ENCODE measurements at places on chromosomes 12 and 14.

DNA sequence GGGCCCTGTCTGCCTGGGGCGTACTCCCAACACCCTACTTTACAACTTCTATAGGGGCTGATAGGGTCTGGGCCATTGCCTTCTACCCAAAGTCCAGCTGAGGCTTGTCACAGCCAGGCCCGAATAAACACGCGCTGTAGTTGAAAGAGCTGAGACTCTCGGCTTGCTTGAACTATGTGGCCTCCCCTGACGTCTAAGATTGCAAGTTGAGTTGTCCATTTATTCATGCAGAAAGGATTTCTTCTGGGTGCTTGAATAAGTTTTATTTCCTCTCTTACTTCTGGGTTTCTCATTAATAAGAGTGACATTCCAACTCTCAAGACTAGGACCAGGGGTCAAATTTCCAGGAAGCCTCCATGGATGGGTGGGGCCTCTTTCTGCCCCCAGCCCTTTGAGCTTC lies 74.4 kb upstream of the VRK1 start:
- no peak for DNase-seq

DNA sequence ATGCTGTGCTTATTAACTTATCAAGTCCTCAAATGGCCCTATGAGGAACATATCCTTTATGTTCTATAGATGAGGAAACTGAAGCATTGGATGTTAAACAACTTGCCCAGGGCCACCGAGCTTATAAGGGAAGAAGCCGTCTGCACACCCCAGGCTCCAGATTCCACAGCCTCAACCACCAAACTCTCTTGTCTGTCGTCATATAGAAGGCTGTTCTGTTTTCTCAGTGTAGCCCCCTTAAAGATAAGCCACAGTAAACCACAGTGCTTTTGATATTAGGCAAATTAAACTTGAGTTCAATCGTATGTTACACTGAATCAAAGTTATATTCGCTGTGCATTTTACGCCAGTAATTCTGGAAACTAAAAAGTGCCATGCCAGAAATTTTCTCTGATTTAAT lies 116.7 kb downstream of the PRKCH start:
- no peak for DNase-seq

- no peak for DNase-seq
Measured at GRCh38 chr14:100370003-100370402, 46.9 kb downstream of the SLC25A47 start.

- no peak for DNase-seq
Measured at GRCh38 chr12:1576410-1577241, 17.8 kb downstream of the FBXL14 start.

DNA sequence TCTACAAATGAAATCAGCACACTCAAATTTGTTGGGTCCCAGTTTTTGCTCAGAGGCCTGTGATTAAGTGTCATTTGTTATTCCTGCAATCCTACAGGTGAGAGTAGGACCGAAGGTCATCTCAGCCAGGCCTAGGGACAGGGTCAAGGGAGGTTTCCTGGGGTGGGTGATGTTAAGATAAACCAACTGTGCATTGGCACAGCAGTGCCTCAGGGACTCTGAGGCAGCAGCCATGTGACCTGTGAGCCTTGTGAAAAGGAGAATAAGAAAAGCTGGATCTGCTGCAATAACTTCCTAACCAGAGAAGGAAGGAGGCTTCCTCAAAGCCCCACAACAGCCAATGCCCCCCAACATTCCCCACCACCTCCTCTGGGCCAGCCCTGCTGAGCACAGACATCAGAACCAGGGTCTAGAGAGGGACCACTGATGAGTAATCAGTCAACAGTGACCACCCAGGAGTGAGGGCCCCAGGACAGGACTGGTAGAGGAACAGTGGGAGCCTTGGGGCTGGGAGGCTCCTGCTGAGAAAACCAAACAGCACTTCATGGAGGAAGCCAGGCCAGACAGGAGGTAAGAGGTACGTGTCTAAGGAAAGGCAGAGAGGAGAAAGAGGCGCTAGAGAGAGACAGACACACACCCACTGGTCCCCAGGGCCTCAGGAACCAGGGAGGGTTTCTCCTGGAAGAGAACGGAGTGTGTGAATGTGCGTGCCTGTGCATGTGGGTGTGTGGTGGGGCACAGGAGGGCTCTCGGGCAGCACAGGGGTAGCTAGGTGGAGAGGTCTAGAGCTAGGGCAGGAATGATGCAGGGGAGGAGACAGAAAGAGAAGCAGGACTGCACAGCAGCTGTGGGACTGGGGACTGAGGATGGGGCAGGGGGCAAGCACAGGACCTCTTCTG lies 82.4 kb downstream of the ITPK1 start:
- no peak for DNase-seq

DNA sequence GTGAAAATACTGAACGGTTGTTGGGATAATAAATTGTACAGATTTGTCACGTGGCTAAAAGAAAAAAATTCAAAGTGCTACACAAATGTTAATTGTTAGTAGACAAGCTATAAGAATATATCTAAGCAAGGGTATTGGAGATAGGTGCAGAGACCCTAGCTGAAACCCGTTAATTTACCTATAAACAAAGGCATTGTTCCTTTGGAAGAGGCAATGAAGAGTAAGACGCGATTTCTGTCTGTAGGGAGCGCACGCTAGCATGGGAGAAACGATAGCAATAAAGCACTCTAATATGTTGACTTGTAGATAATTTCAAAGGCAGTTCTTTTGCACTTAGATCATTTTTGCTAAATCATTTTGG lies 565 bp downstream of the CCDC77 start:
- no peak for DNase-seq

DNA sequence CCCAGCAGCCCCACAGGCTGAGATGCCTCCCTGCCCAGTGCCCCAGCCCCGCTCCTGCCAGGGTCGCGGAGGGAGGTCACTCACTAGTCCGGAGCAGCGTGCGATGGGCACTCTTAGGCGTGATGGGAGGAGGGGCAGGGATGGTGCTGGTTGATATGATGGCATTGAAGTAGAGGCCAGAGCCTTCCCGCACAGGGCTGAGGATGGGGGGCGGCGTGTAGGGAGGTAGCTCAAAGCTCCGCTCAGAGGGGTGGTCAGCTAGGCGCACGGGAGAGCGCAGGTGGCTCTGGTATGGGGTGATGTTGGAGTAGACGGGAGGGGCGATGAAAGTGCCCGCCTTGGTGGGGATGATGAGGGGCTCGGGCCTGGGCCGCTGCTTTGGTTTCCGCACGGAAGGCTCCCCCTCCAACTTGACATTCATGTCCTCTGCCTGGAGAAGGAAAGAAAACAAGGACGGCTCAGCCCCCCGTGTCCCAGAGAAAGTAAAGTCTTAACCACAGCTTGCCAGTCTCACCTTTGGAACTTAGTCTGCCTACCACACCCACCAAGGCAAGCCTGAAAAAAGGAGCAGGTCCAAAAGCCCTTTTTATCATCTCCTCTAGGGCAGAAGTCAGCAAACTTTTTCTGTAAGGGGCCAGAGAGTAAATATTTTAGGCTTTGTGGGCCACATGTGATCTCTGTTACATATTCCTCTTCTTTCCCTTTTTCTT lies 15.5 kb upstream of the PNMA1 start:
- DNase-seq = no peak

DNA sequence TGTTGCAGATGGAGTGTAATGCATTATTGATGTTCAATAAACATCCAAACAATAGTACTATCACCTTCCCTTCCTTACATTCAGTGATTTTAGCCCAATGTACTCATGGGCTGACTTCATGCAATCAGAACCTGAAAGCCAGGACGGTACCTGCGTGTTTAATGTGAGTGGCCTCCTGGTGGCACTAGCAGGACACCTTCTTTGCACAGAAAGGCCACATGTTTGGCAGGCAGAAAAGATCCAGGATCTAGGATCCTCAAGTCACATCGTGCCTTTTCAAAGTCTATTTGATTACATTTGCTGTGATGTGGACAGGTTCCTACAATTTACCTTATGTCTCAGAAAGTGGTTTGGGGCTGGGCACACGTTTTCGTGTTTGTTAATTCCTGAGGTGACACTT lies 82.9 kb downstream of the NEDD1 start:
- DNase-seq = no peak

DNA sequence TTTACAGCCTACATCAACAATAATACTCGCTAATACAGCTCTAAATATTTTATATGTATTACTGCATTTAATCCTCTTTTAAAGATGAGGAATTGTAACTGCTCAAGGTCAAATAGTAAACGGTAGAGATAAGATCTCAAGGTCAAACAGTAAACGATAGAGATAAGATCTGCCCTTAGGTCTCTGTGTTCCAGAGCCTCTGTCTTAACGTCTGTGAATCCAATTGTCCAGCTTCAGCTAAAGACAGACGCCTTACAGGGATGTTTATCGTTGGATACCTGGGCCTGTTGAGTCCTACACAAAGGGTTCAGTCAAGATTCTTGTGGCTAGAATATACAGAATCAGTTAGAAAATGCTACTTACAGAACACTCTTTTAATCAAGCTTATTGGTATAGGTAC lies 20.0 kb downstream of the PYGL start:
- DNase-seq = no peak

DNA sequence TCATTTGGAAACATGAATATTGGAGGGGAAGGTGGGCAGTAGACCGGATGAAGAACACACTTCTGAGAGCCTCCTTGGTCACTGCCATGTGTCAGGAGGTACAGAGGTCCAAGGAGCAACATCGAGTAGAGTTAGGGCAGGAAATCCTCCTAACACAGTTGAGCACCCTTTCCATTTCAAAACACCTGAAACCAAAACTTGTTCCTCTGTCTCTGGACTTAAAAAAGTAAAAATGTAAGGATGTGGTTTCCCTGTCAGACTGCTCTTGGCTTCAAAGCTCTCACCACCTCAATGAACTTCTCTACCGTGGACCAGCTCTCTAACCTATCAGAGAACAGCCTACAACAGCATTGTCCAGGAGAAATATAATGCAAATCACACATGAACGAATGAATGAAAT lies 573.9 kb downstream of the NOVA1 start:
- DNase-seq = no peak

DNA sequence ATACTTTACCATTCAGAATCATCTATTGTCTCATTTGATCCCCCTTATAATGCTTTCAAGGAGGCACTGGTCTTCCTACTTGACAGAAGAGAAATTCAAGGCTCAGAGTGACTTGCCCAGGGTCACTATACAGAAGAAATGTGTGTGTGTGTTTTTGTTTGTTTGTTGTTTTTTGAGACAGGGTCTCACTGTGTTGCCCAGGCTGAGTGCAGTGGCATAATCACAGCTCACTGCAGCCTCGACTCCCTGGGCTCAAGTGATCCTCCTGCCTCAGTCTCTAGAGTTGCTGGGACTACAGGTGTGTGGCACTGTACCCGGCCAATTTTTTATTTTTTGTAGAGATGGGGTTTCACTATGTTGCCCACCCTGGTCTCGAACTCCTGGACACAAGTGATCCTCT lies 22.9 kb downstream of the IRF2BPL start:
- no peak for DNase-seq

- peak; percentile 36 for DNase-seq
Measured at GRCh38 chr12:132560614-132561426, 49.6 kb downstream of the LRCOL1 start.

- no peak for DNase-seq
Measured at GRCh38 chr14:39847194-39847593, 415.0 kb upstream of the FBXO33 start.

GRCh38 chr14:22887990-22888378 lies 5.0 kb downstream of the REM2 start:
- no peak for DNase-seq

DNA sequence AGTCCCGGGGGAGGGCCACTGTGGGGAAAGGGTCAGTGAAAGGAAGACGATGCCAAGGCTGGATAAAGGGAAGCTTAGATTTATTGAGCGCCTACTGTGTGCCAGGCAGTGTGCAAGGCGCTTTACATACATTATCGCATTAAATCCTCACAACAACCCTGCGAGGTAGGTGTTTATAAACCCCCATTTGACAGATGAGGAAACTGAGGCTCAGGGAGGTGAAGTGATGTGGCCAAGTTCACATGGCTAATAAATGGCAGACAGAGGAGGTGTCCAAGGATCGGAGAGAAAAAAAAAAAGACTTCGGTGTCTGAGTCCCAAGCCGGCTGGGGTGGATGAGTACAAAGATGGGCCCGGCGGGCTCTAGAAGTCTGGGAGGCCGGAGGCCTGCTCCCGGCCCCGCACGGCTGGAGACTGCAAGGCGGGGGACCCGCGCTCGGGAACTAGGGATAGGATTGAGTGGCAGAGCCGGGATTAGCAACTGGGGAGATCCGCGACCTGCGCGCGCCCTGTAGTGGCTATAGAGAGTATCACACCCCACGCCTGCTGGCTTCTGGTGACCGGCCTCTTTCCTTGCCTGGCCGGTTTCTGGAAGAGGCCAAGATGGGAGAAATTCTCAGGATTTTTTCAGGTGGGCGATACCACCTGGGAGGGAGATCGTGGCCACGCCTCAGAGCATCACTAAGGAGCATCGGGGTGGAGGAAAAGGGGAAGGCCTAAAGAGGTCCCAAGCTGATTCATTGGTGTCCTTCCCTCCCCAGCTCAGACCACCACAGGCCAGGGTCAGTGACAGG lies 3.9 kb downstream of the DDN start:
- no peak for DNase-seq
